Caki2 (cell line): ENCODE measurements at places on chromosomes 5 and 9.

GRCh38 chr9:99867968-99868367 is 38.5 kb upstream of the STX17 start:
- no peak for DNase-seq

DNA sequence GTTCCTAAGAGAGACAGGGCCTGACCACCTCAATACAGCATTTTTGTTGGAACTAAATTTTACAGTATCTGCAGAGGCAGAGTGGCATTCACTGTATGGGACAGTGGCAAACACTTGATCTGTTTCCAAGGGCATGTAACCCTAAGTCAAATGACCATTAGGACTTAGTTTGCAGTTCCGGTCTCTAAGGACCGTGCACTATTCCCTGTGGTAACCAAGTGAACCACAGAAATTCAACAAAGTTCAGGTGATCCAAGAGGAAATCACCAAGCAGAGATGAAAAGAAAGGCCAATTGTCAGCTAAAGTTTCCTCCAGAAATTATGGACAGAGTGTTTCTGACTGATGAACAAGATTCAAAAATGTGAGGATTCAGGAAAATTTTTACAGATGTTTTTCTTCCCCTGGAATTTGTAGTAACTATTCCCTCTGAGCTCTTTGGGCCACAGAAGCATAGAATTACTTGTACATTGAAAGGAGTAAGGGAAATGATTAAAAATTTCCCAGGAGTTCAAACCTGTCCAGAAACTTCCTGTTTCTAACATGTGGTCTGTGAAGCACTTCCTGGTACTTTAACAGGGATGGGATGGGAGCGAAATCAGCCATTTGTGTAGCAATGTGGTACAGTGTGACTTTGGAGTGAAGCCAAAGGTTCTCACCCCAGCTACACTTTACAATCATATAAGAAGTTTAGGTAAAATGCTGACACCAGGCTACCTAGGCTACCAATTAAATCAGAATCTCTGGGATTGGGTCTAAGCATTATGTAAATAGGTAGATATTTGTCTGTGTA is 266.1 kb upstream of the MAP3K1 start:
- DNase-seq, result no peak

- DNase-seq, result no peak
Measured at GRCh38 chr9:75010570-75010969, 17.5 kb downstream of the CARNMT1 start.

DNA sequence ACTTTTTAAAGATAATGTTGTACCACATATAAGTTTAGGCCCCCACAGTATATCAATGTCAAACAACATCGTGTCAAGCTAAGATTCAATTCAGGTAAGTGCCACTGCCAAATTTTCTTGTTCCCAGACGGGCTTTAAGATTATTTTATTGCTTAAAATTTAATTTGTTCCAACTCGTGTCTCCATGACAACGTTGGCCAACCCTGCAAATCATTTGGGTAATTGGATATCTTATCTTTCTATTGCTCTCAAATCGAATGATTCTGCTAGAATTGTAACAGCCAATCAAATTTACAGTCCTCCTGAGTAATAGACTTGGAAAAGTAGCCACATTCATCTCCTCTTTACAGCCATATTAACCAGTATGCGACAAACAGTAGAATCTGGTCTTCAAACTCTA is 19.5 kb downstream of the TLE1 start:
- no peak for DNase-seq

DNA sequence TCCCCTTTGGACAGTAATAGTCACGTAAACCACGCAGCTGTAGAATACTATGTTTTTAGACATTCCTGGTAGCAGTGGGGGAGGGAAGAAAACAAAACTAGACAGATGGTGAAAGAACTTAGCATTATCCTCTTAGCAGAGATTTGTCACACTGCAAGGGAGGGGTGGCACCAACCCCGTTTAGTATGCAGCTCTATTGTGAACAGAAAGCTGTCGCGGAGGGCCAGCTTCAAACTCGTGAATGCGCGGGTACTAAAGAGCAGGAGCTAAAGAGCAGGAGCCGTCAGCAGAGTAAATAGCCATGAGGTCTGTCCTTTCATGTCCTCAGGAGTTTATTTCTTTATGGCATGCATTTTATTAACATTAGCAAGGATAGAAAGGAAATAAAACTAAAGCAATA is 141.9 kb upstream of the SLC12A2 start:
- DNase-seq, result no peak

DNA sequence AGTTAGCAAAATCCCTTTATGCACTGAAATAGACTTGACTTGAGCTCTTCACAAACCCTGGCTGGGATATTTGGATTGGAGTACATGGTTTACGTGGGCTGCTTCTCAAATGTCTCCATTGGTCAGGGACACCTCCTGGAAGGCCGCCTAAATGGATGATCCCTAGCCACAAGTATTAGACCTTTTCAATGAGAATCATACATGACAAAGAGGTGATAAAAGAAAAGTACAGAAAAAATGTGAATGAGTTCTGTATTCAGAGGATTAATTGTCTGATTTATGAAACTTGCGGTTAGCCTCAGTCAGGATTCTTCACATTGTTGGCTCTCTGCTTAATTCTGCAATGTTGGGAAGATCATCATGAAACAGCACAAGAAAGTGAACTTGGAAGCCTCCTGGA is 752.8 kb upstream of the ADAMTS16 start:
- DNase-seq, result peak; percentile 78

- DNase-seq, result no peak
Measured at GRCh38 chr5:124524552-124525232, 221.7 kb downstream of the ZNF608 start.

- no peak for DNase-seq
Measured at GRCh38 chr5:41010572-41010971, 60.6 kb downstream of the MROH2B start.

GRCh38 chr9:71662082-71662481 is 106.2 kb downstream of the CEMIP2 start:
- no peak for DNase-seq

DNA sequence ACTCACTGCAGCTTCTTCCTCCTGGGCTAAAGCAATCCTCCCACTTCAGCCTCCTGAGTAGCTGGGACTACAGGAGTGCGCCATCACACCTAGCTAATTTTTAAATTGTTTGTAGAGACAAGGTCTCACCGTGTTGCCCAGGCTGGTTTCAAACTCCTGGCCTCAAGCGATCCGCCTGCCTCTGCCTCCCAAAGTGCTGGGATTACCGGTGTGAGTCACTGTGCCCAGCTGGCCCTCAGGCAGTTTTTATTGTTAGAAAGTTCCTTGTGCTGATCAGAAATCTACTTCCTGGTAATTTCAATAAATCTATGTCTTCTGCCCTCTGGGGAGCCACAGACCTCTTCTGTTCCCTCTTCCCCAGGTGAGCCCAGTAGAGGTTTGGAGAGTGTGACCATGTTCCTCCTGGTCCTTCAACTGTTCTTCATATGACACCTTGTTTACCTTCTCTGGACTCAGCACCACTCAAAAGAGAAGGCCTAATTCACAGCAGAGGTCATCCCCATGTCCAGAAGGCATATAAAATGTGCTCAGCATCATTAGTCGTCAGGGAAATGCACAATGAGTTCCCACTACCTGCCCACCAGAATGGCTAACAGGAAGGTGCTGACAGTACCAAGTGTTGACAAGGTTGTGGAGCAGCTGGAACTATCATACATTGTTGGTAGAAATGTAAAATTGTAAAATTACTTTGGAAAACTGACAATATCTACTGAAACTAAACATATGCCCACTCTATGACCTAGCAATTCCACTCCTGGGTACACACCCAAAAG is 10.4 kb downstream of the TMOD1 start:
- peak; percentile 59 for DNase-seq

DNA sequence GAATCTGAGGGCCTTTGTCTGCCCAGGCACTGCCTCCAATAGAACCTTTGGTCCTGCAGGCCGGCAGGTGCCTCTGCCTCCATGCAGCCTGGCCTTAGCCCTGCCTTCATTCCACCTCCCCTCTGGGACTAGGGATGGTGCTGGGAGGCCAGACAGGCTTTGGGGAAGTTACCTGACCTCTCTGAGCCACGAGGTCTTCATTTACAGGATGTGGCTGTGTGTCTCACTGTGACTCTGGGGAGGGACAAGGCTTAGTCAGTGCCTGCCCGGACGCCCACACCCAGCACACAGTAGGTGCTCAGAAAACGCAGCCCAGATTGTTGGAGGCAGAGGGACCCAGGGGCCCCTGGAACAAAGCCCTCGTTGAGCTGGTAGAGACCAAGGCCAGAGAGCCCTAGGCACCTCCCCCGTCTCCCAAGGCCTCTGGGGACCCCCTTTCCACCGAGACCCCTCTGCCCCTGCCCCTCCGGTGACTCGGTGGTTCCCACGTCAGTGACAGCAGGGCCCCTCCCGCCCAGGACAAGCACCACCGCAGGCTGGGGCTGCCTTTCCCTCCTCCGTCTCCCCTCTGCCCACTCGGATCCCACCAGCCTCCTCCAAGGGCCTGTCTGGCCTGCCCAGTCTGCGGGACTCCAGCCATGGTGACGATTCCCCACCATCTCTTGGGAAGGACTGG is 46.9 kb upstream of the EGFL7 start:
- no peak for DNase-seq

DNA sequence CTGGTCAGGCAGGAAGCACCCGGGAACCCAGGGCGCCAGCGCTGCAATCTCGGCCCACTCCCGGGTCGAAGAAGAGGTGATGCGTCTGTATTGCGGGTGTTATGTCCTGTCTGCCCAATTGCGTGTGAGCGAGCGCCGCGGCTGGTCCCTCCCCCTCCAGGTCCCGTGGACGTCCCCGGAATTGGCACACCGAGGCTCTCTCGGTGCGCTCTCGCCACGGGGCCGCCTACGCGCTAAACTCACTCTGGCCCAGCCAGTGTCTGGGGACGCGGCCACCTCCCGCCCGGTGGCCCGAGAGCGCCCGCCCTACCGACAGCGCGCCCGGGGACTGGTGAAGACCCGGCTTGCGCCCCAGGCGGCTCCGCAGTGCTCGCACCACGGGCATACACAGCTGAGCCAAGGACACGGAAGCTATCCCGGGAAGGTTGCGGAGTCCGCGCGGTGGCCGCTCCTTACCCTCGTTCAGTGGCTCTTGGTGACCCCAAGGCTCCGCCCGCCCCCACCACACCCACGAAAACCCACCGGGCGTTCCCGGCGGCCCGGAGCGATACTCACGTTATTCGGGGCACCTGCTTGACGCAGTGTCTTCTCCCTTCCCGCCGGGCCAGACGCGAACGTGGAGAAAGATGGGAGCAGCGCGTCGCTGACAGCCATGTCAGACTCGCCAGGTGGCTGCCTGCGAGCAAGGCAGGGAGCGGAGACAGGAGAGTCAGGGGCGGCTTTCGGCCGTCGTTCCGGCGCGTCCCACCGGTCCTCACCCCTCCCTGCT is 1.0 kb downstream of the KLF4 start:
- peak; percentile 49 for DNase-seq

DNA sequence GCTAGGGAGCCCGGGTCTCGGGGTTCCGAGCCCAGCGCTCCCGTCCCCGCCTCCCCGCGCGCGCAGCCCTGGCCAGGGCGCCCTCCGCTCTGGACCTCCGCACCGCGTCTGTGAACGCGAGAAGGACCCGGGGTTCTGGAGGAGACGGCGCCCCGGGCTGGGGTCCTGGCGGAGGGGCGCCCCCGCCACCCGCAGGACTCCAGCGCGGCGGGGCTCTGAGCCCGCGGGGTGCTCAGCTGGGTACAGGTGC is 431 bp downstream of the TMOD1 start:
- DNase-seq, result no peak

DNA sequence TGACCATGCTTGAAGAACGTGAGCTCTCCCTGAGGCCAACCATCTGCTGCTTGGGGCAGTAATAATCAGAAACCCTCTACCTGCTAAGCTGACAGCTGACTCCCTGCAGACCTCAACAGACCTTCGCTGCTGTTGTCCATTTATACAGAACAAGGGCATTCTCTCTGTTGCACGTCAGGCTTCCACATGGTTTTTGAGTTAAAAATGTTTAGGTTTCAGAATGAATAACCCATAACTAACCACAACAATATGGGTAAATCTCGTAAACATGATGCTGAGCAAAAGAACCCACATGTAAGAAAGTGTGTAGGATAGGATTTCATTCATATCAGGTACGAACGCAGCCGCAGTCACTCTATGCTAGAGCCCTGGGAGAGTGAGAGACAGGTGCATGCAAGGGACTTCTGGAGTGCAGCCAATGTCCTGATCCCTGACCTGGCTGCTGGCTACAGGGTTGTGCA is 348.5 kb downstream of the MED10 start:
- DNase-seq, result no peak

- DNase-seq, result peak; percentile 41
Measured at GRCh38 chr5:146007270-146007669, 70.9 kb downstream of the SH3RF2 start.

DNA sequence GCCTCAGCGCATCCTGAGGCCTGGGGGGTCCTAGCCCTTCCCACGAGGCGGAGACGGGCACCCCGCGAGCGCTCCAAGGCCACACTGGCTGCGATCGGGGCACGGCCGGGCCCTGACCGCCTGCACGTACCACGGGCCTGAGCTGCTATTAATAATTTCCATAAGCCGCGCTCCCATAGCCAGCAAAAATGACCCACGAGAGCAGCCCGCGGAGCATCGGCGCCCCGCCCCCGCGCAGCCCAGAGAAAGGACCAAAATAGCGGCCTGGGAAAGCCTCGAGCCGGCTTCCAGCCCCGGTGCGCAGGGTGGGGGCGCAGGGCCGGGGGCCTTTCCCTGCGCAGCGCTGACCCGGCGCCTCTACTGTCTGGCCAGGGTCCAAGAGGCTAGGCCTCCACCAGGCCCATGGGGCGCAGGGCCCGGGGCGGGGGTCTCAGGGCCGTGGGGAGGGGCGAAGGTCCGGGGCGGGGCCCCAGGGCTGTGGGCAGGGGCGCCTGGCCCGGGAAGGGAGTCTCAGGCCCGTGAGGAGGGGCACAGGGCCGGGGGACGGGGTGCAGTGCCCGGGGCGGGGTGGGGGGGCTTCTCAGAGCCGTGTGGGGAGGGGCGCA is 54.4 kb downstream of the EXD3 start:
- DNase-seq, result no peak

- no peak for DNase-seq
Measured at GRCh38 chr9:135330685-135331590, 148.6 kb upstream of the PPP1R26 start.

GRCh38 chr9:16118043-16118442 is 565.2 kb downstream of the CCDC171 start:
- DNase-seq, result no peak

DNA sequence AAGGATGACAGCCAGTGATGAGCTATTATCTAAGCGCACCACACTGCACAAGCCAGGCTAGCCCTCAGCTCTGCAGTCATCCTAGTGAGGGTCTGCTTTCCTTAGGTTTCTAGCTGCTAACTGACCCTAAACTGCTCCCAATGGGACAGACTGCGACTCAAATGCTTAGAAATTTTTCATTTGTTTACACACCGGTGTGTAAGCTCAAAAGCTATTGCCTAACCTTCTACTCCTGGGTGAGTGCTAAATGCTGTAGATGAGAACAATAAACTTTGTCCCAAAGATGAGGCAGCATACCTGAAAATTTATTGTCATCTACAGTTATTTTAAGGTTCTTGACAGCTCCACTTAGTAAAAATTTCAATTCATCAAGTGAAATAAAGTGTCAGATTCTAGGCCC is 311.4 kb downstream of the TMEM167A start:
- DNase-seq, result no peak

DNA sequence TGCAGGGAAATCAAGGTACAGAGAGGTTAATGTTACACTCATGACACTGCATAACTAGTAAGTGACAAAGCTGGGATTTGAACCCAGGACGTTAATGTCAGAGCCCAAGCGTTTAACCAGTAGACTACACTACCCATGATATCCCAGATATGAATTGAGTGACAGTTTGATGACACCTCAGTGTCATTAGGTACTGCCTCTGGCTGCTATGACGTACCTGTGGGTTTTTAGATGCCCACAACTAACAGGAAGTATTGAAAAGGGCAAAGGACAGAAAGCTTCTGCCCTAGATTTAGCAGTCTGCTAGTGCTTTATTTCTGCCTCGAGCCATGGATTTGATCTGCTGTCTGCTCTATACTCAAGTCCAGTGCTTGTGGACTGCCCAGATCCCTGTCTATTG is 56.2 kb downstream of the GLRA1 start:
- DNase-seq, result no peak
